ENCODE measurements at places on chromosomes 4 and X.

GRCh38 chrX:134258202-134258601 lies 21.2 kb downstream of the CCDC160 start:
- DNase-seq, result no peak

- no peak for DNase-seq
Measured at GRCh38 chrX:110746014-110746413, 49.6 kb downstream of the CHRDL1 start.

DNA sequence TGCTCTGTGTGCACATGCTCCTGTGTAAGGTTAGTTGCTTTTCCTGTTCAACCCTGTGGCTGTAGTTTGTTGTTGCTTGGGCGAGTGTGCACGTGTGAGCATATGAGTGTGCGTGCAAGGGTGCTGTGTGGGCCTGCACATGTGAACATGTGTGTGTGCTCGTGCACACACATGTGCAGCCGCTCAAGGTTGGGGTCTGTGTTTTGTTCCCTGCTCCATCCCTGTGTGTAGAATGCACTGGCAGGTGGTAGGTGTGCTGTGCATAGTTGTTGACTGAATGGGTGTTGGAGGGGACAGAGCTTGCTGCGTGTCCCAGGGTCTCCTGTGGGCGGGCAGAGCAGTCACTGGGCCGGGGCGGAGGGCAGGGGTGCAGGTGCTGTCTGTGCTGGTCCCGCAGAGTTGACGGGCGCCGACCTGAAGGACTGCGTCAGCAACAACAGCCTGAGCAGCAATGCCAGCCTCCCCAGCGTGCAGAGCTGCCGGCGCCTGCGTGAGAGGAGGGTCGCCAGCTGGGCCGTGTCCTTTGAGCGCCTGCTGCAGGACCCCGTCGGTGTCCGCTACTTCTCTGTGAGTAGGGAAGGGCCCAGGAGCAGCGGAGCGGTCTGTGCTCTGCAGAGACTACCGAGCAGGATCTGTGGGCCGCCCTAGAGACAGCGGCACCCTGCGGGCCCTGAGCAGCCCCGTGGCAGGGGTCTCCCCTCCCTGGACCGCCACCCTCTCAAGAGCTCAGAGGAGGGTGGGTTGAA lies 27.9 kb upstream of the HGFAC start:
- DNase-seq, result no peak

DNA sequence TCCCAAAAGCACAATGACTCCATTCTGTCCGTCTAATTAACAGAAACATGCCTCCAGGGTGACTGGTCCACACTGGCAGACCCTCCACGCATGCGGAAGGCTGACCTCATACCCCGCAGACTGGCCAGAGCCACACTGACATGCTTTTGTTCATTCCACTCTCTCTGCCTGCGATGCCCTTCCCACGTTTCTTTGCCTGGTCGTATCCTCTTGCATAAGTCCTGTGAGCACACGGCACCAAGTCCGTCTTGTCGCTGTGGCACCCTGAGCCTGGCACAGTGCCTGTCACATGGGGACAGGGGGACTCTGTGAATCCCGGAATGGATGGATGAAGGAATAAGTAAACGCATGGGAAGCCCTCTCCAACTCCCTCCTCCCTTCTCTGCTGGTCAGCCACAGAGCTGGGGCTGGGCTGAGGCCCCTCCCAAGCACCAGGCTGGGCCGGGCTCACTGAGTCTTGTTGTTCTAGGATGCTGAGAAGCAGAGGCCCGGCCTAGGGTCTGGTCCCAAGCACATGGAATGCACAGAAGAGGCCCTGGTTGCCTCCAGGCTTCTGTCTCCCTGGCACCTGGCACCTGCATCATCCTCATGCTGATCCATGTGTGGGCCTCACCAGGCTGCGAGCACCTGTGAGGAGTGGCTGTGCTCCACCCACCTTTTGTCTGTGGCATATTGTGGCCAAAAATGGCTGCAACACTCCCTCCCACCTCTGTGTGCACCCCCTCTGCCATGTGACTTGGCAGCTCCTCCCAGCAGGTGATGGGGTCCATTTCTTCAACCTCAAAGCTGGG lies 38.9 kb upstream of the C4orf50 start:
- DNase-seq, result no peak

GRCh38 chr4:174210354-174210753 lies 73.1 kb downstream of the FBXO8 start:
- DNase-seq, result no peak

Data from right forelimb (tissue), 1 donor.